Stimulated activated CD8-positive, alpha-beta memory T cell treated with anti-CD3 and anti-CD28 coated beads, Interleukin-12 subunit alpha, Interleukin-12 subunit beta, amount 100 ng/mL, for 4 hours (primary cell): ENCODE measurements at places on chromosomes 4 and X.
A peak's percentile ranks its signal among the peaks of the same experiment; 100 is the strongest.

DNA sequence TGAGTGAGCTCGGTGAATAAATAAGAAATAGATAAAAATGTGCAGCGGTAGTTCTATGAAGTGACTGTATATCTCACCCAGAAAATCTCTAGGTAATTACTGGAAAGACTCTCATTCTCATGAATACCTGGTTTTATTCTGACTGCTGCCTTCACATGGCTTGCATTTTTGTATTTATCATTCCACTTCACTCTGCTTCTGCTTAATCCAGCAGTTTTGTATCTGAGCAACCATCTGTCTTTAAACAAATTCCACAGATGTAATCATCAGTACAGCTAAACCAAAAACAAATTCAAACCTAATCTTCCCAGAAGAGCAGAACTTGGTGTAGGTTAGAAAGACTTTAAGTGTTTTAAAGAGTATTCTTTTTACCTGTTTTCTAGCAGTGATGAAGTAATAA lies 11.2 kb upstream of the ALB start:
- DNase-seq = no peak

DNA sequence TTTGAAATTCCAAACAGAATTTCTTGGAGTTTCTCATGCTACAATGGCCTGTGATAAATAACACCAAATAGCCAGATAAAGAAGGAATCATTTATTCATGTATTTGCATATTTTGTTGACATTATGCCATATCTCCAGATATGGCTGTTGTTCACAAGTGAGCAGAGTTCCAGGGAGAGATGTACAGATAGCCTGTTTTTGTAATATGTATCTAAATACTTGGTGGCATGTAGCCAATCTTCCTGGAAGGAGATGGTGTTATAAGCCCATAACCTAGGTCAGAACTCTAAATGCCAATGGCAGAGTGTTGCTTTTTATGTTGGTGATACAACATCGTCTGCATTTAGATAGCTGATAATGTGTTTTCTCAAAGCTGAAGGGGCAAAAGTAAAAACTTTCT lies 292.2 kb downstream of the FBXO8 start:
- DNase-seq = no peak

- no peak for DNase-seq
Measured at GRCh38 chr4:147617841-147618691, 869 bp downstream of the TMEM184C start.

DNA sequence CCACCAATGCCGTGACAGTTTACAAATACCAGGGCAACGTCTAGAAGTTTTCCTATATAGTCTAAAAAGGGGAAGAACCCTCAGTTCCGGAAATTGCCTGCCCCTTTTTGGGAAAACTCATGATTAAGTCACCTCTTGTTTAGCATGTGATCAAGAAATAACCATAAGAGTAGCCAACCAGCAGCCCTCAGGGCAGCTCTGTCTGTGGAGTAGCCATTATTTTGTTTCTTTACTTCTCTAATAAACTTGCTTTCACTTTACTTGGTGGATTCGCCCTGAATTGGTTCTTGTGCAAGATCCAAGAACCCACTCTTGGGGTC lies 20.0 kb upstream of the HOPX start:
- no peak for DNase-seq

GRCh38 chrX:39161611-39162255 lies 360.5 kb downstream of the MID1IP1 start:
- DNase-seq = no peak

DNA sequence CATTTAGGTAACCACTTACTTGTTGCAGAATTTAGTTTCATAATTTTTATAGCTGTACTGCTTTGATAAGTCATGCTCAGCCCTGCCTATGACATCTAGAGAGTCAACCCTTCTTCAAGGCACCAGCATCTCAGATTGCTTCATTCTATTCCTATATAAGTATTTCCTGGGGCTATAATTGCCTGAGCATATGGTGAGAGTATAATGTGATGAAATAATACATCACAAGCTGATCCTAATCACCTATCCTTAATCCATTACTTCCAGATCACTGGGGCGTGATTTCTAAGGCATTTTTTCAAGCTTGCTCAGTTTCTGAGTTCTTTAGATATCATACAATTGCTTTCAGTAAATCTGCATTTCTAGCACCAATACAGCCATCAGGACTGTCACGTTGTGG lies 200.0 kb upstream of the NPY2R start:
- DNase-seq = no peak

GRCh38 chrX:117860517-117860916 lies 256.1 kb downstream of the KLHL13 start:
- DNase-seq = no peak

- no peak for DNase-seq
Measured at GRCh38 chrX:141220342-141221008, 21.8 kb downstream of the SPANXC start.

DNA sequence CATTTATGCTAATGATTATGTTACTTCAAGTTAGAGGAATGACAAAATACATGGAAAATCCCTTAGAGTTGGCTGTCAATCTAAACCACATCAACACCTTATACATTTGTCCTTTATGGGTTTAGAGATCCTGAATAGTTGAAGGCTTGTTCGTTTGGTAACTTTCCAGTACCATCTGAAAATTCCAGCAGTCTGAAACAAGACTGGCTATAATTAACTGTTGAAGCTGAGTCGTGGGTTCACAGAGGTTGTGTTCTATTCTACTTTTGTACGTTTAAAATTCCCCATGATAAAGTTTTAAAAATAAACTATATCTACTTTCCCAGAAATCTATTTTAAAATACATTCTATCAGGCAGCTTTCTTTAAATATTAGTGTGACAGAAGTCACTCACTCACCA lies 73.0 kb downstream of the USP46 start:
- no peak for DNase-seq

DNA sequence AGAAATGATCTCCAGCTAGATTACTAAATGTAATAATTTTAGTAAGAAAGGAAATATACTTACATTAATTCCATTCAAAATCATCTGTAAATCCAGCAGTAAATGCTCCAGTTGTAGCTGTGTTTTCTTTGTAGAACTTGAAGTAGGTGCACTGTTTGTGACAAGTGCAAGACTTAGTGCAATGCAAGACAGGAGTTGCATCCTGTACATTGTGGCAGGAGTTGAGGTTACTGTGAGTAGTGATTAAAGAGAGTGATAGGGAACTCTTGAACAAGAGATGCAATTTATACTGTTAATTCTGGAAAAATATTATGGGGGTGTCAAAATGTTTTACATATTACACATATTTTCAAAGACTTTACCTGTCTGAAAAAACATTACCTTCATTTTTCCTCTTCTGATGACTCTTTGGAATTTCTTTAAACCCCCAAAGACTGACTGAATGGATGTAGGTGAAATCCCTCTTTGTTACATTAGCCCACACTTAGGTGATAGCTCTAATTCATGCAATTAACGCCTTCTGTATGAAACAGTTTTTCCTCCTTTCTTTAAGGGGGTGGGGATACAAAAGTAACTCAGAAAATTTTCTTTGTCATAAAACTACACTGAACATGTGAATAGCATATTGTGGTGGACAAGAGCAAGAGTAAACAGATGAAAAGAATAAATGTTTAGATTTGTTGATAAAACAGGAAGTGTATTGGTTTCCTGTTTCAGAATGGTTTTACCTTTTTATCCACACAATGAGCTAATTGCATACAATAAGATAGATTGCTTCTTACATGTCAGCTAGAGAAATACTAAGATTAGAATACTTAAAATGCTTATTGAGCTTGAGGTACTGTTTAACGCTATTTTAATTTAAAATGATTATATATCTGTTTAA lies at the start of gene IL2:
Gene IL2 (minus strand): TSS at position 495 of the 886 bp plus-strand sequence. CDS start 285 bp downstream, at position 210.
- no peak for DNase-seq

DNA sequence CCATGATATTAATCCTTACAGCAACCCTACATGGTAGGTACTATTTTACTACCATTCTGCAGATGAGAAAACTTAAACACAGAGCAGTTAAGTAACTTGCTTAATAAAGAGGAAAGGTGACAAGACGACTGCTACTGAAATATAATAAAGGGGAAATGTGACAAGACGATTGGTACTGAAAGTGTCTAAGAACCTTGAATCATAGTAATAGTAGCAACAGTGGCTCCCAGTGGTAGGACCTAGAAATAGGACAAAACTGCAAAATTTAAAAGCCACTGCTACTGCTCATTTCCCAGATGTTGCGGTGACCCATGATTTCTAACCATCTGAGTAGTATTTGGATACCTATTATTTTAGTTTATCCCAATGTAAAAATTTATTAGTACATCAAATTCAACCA lies 89.5 kb downstream of the TASL start:
- no peak for DNase-seq

DNA sequence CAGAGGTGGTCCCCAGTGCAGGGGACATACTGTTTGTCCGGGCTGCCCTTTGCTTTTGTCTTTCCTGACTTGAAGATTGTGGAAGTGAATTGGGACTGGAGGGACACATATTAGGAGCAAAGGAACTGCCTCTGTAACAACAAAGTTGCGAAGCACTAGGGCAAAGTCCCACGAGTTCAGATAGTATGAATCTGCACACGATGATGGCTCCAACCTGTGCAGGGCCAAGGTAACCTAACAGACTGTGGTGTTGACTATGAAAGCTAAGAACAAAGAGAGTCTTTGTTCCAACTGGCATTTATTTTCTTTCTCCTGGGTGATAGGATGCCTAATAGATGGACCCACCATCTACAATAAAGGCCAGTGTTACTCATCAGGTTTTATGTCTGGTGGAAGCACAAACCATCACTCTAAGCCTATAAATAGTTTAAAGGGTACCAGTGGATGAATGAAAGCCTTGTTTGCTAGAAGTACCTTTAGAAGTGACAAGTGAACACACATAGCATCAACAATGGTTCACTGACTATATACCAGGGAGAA lies 71.8 kb downstream of the TMA16 start:
- DNase-seq = no peak

- DNase-seq = peak; percentile 17
Measured at GRCh38 chrX:12771445-12772069, 19.7 kb upstream of the PRPS2 start.

DNA sequence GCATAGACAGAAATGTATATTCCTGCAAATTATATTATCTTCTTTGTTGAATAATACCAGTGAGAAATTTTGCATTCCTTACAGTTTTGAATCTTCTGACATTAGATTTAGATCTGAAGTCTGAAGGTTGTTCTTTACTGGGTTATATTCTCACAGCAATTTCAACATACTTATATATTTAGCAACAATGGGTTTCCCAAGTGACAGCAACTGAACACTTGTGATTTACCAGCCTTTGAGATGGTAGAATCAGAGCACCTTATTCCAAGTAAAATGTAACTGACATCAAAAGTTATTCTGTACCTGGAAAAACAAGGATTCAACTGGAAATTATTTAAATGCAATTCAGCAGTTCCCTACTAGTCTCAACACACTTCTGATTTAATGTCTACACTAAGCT lies 66.0 kb downstream of the RELL1 start:
- no peak for DNase-seq

DNA sequence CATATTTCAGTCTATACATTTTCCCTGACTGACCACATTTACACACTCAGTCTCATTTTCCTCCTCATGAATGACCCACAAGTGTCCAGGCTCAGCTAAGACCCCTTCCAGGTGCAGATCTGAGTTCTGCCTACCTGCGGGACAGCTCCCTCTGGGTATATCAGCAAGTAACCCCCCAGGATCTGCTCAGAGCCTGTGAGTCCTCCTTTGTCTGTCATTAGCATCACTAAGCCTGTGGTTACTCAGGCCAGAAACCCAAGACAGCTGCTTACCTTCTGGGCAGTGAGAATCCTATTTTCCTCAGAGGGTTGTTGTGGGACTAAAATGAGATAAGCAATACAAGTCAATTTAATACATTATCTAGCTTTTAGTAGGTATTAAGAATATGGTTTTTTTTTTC lies 487.6 kb upstream of the BOD1L1 start:
- no peak for DNase-seq

DNA sequence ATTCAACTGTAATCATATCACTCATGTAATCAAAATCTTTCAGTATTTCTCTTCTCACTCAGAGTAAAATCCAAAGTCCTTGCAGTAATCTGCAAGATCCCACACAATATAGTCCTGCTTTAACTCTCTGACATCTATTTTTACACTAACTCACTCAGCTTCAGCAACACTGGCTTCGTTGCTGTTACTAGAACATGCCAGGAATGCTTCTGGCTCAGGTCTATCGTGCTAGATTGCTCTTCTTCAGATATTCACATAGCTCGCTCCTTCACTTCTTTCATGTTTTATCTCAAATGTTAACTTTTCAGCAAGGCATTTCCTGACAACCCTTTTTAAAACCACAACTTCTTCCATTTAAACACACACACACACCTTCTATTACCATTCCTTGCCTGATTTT lies 331.7 kb upstream of the HTR2C start:
- no peak for DNase-seq

DNA sequence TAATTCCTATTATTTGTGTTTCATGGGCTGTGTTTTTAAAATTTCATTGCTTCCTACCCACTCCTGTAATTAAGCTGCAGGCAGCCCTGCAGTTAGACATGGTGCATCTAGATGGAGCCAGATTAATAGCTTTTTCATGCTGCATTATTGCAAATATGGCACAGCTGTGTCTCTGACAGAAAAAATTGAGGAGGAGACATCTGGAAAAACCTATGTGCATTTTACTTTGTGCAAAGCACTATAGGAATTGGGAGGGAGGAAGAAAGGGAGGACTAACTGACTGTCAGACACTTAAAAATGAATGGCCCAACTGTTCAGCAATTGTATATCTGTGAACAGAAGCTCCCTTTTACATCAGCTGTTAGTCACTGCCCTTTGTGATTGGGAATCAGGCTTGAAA lies 8.1 kb upstream of the RPGR start:
- no peak for DNase-seq

- no peak for DNase-seq
Measured at GRCh38 chr4:140423106-140423505, 4.3 kb downstream of the CLGN start.

DNA sequence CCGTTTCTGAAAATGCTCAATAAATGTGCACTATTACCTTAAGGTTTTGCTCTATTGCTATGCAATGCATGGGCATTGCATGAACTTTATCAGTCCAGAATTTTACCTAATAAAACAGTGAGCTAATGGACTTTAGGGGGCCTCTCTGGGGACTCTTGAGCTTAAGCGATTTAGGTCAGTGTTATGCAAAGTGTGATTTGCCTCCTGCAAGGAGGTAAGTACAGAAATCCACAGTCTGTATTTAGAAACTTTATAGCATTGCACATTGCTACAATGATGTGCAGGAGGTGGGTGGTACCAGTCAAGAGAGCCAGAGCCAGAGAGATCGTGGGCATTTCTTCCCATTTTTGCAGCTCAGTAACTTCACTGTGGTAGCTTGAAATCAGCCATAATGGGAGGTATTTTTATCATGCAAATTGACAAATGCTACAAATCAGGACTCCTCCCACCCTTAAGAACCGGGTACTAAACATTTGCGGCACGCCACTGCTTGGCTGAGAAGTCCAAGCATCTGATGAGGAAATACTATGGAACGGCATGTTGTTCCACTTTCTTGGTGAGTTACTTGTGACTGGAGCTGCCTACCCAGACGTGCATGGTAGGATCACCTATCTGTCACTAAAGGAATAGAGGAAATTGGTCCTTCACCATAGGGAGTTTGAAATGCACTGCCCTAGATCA lies 174.6 kb upstream of the PGRMC2 start:
- no peak for DNase-seq
